ENCODE measurements at places on chromosomes 6 and 20.

DNA sequence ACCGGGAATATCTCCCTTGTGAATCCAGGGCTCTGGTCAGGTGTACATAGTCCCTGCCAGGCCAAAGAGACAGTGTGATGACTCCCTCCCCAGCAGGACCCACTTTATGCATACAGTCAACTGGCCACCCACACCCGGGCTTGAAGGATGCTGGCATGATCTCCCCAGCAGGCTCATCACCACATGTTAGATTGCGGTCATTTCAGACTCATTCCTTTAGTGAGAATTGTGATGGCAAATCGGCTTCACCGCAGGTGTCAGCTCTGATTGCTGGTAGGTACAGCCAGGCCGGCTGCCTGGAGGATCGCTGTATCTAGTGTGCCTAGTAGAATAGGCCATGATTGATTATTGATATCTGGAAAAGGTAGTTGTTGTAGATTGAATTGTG is 24.5 kb downstream of the CD83 start:
- DNase-seq: peak; percentile 22

DNA sequence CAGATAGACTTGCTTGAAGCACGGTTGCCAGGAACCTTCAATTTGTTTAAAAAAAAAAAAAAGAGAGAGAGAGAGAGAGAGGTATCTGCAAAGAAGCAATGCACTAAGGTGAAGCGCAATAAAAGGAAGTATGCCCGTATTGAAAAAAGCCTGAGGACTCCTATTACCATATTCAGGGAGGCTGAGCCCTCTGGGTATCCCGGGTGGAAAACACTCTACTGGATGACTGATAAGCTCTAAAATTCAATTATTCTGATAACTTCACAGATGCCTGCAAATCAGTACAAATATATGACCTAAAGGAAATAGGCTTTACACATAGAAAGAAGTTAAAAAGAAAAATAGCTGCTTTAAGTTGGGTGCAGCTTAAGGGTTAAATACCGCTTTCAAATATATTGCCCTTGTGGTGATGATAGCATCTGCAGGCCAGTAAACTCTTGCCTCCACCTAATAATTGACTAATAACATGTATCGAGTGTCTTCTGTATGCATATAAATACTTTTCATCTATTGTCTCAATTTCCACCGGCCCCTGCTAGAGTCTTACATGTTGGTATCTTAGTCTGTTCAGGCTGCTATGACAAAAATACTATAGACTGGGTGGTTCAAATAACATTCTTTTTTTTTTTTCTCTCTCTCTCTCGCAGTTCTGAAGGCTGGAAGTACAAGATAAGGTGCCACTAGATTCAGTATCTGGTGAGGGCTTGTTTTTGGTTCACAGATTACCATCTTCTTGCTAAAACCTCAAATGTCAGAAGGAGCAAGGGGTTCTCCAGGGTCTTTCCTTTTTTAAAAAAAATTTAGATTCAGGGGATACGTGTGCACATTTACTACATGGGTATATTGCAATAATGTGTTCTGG is 187.4 kb upstream of the JARID2 start:
- DNase-seq: no peak

DNA sequence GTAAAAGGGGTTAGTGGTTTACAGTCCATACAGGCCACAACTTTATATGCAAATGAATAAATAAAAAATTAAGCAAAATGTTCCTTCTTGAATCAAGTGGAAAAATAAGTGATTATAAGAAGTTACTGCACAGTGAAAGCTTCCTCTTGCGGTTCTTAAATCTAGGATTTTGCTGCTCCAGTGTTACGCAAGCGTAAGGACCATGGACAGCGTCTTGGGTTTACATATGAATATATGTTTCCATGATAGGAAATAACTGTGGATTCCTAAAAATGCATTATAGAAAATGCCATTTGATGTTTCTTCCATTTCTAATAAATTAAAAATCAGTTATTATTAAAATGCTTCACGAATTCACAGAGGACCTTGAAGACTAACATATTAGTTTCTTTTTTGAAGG is 176.6 kb upstream of the POU3F2 start:
- no peak for DNase-seq

GRCh38 chr6:138418118-138418742 is 14.2 kb downstream of the HEBP2 start:
- DNase-seq: no peak

GRCh38 chr6:149166336-149166735 is 151.2 kb upstream of the TAB2 start:
- DNase-seq: no peak

Data from CD14-positive monocyte (primary cell).